Inflammatory macrophage (primary cell): ENCODE measurements at places on chromosomes 12 and 14.

- peak; percentile 97 for DNase-seq
Observed at GRCh38 chr12:64088431-64089349, 133.4 kb downstream of the KICS2 start.

GRCh38 chr12:25041006-25041741 lies 92.3 kb upstream of the BCAT1 start:
- no peak for DNase-seq

GRCh38 chr12:104460973-104461698 lies 4.4 kb downstream of the CHST11 start:
- peak; percentile 33 for DNase-seq

DNA sequence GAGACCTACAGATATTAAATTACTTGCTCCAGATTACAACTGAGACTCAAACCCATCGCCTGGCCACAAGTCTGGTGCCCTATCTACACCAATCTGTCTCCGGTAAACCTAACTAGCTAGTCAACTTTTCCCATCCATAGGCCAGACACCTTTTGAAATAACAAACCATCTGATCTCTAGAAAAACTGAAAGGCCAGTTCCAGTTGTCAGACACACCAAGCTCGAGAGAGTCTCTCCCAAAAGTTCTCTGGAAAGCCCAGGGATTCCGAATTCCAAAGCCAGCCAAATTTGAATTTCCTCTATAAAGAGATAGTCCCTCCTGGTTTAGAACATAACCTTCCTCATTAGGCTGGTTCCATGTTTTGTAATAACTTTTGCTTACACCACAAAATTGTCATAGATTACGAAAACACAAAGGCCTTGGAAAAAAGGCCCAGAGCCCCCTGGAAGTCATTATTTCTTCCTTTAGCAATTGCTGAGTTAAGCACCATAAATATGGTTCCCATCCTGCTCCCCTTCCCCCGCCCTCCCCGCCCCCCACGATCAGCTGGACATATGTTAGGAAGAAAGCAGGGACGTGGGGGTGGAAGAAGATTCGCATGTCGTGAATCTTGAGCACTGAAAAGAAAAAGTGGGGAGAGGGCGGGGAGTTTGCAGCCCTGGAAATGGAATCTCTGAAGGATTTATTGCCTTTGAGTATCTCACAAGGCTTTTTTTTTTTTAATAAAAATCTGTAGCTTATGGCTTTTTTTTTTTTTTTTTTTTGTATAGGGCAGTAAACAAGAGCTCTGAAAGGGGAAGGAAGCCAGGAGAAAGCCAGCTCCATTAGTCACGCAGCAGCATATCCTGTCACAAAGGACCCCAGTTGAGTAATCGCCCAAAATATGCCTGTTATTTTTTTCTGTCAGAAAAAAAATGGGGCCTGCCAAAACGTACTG lies 110.4 kb downstream of the ZFP36L1 start:
- peak; percentile 94 for DNase-seq

- DNase-seq = peak; percentile 98
Observed at GRCh38 chr14:24093901-24094840, at the start of gene PCK2. Gene PCK2 (plus strand): TSS chr14:24094311. CDS start chr14:24094406, 95 bp downstream.

- no peak for DNase-seq
Observed at GRCh38 chr14:101687756-101688546, 73.6 kb upstream of the PPP2R5C start.

GRCh38 chr14:49405291-49405690 lies 180.9 kb downstream of the RPS29 start:
- DNase-seq = no peak

DNA sequence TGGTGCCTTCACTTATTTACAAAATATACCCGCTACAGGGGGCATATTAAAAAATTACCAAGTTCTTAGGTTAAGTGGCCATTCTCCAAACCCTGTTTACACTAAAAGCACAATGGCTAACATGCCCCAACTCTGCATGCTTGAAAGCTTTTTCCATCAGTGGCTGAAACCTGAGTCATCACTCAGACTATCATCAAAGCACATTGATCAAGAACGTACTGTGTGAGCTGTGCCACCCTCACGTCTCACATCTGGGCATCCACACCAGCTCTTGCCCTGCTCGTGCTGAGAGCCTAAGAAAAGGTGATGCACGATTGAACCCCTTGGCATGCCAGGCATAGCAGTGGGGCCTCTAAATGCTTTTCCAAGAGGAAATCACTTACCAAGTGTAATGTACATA lies 13.2 kb downstream of the AQP6 start:
- no peak for DNase-seq

DNA sequence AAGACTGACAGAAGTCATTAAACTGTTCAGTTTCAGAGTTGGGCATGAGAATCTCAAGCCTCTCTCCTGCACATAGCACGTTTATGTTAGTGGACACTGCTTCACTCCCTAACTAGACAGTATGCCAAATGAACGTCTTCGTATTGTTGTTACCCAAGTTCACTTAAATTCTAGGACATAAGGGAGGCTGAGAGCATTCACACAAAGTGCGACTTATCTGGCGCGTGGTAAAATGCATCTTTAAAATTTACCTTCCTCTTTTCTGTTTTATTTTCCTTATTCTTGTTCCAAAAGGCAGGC lies 166.3 kb downstream of the AKAP6 start:
- no peak for DNase-seq

GRCh38 chr14:86404989-86405649 lies 875.2 kb downstream of the FLRT2 start:
- DNase-seq = no peak

GRCh38 chr12:131035245-131035681 lies 81.6 kb downstream of the ADGRD1 start:
- DNase-seq = peak; percentile 28

GRCh38 chr14:92683041-92683440 lies 65.4 kb downstream of the LGMN start:
- DNase-seq = no peak

DNA sequence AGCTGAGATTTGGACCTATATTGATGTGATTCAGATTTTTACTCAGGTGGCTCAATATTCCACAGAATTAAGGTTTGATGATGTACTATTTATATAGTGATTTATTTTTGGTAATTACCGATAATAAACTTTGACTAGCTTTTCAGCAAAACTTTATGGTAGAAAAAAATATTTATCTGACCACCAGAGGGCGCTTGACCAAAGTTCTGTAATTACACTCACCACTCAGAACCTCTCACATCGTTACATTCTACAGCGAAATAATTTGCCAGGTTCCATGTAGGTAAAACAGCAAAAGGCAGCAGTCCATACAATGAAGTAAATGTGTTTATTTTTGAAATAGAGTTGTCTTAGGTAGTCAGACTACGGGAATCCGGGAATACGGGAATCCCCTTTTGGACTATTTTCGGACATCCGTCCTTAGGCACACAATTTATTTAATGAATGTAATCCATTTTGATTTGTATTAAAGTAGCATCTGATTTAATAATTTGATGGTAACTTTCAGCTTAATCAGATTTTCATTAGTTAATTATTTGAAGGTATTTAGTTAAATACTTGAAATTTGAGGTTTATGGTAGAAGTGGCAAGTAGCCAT lies 143.0 kb upstream of the DDHD1 start:
- DNase-seq = peak; percentile 43

GRCh38 chr12:60926256-60926655 lies 1330.4 kb downstream of the SLC16A7 start:
- no peak for DNase-seq

DNA sequence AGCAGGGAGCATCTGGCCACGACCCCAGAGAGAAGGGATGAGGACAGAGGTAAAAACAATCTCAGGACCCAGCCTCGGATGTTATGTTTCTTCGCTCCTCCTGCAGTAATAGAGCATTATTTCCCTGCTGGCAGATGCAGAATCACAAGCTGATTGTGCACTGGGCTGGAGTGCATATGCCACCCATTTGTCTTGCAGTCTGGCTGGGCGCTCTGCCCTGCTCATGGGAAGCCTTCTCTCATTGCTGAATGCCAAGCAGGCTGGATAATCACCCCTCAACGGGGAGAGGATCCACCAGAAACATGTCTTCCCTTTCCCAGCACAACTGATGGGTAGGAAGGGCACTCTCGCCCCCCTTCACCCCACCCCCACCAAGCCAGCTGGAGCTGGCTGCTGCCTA lies 8.5 kb upstream of the VASH1 start:
- DNase-seq = no peak

GRCh38 chr14:20658246-20658645 lies 16.8 kb upstream of the OR6S1 start:
- DNase-seq = no peak

GRCh38 chr12:68483592-68484383 lies 126.9 kb upstream of the RAP1B start:
- peak; percentile 62 for DNase-seq

GRCh38 chr12:12482959-12483358 lies 79.7 kb downstream of the DUSP16 start:
- peak; percentile 19 for DNase-seq

- no peak for DNase-seq
Observed at GRCh38 chr14:104881369-104881979, 16.4 kb downstream of the CEP170B start.

GRCh38 chr12:104519190-104520019 lies 62.7 kb downstream of the CHST11 start:
- no peak for DNase-seq

GRCh38 chr12:59736359-59736758 lies 140.5 kb downstream of the SLC16A7 start:
- DNase-seq = no peak

- no peak for DNase-seq
Observed at GRCh38 chr12:132275631-132276030, 53.8 kb downstream of the GALNT9 start.

- DNase-seq = no peak
Observed at GRCh38 chr12:56224954-56225353, 812 bp downstream of the NABP2 start.

DNA sequence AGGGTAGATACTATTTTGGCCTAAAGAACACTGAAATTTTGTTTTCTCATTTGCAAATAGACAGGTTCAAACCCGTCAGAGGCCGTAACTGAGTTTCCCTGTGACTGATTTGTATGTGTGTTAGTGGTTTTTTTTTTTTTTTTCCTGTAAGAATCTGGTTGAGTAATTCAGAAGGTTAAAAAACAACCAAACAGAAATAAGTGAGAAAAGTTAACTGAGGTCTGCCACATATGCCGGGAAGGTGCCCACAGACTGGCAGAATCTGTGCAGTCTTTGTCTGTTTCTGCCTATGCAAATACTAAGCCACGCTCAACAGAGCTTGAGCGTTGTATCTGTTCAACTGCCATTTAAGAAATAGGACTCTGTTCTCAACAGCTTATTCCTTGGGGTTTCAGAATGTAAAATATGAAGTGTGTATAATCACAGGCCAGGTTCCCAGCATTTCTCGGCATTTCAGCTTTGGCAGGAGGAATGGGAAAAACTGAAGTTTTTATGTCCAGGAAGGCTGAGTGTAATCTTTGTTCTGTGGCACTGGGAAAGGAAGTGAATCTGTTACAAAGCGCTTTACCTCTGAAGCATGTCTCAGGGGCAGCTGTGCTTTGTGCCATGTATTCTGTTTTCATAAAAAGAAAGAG lies 181.9 kb downstream of the PRKCH start:
- DNase-seq = no peak

DNA sequence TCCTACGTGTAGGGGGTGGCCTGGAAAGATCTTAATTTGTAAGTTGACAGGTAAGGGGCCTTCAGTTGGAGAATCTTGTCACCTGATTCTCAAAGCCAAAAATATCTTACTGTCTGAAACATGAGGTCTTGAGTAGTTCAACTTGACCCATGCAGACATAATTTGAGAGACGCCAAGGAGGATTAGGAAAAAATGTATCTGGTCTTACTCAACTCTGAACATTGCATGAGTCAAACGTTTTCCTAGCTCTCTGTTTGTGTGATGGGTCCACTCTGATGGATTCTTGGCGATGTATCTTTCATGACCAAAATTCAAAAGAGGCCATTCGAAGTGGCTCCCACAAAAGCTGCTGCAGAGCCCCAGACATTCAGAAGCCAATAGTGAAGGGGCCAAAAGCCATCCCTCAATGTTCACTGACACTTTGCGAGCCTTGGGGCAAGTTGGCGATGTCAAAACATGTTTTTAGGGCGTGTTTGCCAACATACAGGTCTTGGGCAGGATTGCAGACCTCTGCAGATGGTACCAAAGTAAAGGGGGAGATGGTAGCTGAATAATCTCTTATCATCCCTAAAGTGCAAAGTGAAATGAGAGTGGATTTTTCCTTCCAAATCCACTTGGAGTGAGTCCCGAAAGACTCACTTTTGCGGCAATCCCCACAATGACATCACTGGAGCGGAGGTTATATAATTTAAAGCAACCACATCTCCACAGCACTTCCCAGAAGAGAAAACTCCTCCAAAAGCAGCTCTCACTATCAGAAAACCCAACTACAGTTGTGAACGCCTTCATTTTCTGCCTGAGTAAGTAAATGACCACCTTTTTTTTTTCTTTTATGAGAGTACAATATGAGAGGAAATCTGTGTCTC lies at the start of gene BDKRB1:
Gene BDKRB1 (plus strand): TSS at position 710 of the 866 bp plus-strand sequence. CDS start 7,473 bp downstream, outside the sequence.
- DNase-seq = no peak

- DNase-seq = no peak
Observed at GRCh38 chr14:51921026-51921425, 60.6 kb downstream of the GNG2 start.

- DNase-seq = peak; percentile 38
Observed at GRCh38 chr12:9372202-9372601, 164.0 kb upstream of the PZP start.

DNA sequence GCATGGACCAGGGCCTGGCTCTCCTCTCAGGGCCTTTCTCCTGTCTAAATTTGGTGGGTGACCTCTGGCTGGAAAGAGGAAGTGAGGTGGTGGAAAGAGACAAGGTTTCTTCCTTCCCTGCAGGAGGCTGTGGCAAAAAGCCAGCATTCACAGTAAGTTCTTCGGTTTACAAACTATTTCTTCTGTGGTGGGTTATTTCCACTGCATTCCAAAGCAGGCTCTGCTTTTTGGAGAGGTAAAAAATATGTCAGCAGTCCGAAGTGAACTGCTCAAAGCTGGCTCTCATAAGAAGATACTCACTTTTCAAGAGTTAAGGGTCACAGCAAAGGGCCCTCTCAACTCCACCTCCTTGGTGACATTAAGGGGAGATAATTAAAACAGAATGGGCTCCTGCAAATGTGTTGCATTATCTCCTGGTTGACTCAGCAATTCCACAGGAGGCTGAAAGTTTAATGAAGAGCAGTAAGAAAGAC lies 48.9 kb upstream of the POC1B start:
- DNase-seq = no peak

- no peak for DNase-seq
Observed at GRCh38 chr14:50657753-50658152, 10.4 kb downstream of the SAV1 start.

DNA sequence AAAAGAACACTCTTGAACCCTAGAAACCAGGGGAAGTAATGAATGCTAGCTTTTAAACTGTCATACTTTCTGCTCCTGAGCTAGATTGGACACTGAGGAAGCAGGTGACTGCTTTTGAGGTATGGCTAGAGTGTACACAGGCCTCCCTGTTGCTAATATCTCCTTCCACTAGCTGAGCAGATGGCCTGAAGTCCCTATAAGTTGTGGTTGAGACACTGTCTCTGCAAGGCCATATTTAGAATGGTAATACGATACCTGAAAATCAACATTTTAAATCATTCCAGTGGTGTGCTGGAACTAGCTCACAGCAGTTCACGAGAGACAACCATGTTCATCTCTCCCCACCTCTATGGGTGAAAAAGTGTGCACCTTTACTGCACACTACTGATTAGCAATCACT lies 46.4 kb upstream of the BMP4 start:
- DNase-seq = no peak
